ENCODE measurements at places on chromosomes 1 and 21.

DNA sequence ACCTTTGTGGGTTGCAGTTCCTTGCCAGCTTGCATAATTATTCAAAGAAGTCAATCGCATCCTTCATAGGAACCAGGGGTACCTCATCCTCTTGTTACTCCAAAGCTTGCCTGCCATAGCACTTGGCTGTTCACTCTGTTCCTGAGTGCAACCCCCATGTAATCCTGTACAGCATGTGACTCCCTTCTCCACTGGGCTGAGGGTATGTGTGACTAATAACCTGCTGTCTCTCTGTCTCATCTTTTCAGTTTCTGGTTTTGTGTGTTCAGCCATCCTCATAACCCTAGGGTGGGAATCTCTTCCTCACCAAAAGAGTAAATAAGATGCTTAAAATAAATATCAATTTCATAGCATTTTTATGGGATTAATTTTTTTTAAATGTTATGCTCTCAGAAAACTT lies 351.9 kb downstream of the S1PR1 start:
- ATAC-seq: no peak

DNA sequence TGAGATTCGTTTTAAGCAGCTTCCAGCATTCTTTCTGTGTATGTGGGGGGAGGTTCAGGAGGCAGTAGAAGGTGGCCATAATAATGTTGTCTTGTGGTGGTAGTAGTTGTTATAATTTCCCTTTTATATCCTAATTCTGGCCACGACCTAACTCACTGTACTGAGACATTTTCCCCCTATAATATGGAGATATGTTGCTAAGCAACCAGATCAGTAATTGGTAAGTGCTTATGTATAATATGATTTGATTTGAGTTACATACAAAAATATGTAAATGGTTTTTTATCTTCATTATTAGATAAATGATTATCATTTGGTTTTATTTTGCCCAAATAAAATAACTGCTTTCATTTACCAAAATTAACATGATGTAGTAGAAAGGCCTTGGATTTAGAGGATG lies 376.2 kb downstream of the KIF26B start:
- no peak for ATAC-seq

DNA sequence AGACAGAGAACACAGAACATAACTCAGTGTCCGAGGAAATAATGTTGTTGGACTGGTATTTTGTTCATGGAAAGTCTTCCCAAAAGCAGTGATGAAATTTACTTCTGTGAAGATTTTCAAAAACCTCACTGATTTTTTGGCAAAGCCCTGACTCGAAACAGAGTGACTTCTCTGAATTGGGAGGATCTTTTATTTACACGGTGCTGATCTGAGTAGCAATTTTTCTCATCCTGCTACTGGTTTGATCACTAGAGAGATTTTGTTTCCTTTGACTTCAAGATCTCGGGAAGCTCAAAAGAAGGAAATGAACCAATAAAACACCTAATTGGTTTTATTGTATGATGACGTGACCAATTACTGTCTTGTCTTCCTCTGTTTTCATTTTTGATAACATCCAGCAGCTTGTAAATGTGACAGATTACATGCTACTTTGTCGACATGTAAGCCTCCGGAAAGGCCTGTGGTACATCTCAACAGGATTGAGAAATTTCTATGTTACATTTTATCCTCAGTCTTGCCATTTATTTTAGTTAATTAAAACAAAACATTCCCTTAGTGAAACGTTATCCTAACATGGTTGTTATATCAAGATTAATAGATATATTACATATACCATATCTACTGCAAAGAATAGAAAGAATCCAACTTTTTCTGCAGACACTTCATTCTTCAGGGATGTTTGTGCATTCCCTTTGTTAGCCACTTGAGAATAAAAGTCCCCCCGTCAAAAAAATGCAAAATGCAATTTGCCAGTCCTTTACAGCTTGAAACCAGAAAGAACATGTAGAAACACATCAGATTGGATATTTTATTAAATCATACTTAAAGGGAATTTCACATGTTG lies 42.8 kb upstream of the IFI44L start:
- no peak for ATAC-seq

DNA sequence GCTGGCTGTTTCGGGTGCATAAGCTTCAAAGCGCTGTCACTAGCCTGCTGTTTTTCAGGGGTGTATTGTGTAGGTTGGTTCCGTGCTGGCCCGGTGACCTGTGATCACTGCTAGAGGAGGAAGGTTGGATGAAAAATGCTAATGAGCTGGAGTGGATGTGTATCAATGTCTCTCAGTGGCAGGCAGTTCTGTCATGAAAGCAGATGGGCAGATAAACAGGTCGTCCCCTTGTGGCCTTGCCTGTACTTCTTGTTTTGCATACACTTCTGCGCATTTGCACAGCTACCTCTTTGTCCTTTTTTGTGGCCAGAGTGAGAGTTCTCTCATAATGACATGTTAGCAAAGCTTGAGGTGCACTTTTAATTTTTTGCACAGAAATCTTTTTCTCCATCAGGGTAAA lies 2.9 kb downstream of the SELENON start:
- peak; percentile 66 for ATAC-seq

GRCh38 chr1:218123968-218124367 lies 161.1 kb upstream of the RRP15 start:
- ATAC-seq: no peak

- ATAC-seq: no peak
Measured at GRCh38 chr1:223462866-223463404, 69.7 kb downstream of the CCDC185 start.

DNA sequence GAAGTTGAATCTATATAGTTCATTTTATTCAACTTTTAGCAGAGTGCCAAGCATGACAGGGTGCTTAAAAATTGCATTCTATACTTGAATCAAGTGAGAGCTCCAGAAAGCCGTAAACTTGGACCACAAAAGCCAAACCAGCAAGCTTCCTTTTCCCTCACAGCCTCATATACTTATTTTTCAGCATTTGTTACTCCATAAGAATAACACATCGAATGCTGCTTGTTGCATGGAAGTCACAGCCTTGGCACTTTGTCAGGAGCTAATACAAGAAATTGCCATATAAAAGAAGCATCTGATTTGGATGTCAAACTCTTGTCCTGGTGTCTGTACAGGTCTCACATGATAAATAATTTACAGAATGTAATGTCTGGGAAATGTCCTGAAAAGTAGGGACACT lies 87.4 kb downstream of the PLXNA2 start:
- no peak for ATAC-seq

- no peak for ATAC-seq
Measured at GRCh38 chr1:93814795-93815340, 64.1 kb downstream of the DNTTIP2 start.

GRCh38 chr1:213326281-213327016 lies 275.4 kb downstream of the RPS6KC1 start:
- no peak for ATAC-seq

DNA sequence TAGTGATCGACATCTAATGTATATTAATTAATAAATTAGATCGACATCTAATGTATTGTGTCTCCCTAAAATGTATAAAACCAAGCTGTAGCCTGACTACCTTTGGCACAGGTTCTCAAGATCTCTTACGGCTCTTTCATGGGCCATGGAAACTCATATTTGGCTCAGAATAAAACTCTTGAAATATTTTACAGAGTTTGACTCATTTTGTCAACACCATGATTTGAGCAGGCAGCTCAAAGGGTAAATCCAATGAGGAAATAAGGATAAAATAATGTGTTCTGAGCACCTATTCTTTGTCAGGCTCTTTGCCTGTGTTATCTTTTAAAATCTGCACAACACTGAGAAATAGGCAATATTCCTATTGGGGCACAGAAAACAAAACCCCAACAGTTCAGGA lies 223.4 kb upstream of the DUSP10 start:
- ATAC-seq: no peak

DNA sequence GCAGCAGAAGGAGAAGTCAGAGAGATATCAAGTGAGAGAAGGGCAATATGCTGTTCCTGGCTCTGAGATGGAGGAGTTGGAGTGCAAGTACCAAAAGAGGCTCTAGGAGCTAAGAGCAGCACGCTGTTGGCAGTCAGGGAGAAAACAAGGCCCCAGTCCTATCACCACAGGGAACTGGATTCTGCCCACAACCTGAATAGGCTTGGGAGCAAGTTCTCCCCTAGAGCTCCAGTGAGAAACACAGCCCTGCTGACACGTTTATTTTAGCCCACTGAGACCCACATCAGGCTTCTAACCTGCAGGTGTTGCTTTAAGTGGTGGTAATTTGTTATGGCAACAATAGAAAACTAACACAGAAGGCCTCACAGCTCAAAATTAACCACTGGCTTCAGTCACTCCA lies 31.8 kb upstream of the ZNF644 start:
- no peak for ATAC-seq

- ATAC-seq: no peak
Measured at GRCh38 chr1:34884961-34885360, 25.4 kb upstream of the SMIM12 start.

- no peak for ATAC-seq
Measured at GRCh38 chr1:241963722-241964121, 6.2 kb downstream of the BECN2 start.

- no peak for ATAC-seq
Measured at GRCh38 chr21:46160657-46160906, 5.2 kb upstream of the FTCD start.

- no peak for ATAC-seq
Measured at GRCh38 chr1:13619909-13620308, 36.3 kb downstream of the PDPN start.

DNA sequence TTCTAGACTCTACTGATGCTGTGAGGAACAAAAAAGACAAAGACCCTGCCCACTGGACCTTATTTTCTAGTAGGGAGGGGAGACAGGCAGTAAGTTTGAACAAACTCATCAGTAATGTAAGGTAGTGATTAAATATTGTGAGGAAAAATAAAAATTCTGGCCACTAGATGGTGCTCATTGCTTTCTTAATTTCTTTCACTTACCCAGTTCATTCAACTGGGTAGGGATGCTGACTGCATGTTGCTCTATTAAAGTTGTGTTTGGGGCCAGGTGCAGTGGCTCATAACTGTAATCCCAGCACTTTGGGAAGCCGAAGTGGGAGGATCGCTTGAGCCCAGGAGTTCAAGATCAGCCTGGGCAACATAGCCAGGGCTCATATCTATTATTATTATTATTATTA lies 6.3 kb upstream of the KYAT3 start:
- ATAC-seq: peak; percentile 72

GRCh38 chr1:17012775-17013490 lies 1.2 kb upstream of the ATP13A2 start:
- no peak for ATAC-seq

DNA sequence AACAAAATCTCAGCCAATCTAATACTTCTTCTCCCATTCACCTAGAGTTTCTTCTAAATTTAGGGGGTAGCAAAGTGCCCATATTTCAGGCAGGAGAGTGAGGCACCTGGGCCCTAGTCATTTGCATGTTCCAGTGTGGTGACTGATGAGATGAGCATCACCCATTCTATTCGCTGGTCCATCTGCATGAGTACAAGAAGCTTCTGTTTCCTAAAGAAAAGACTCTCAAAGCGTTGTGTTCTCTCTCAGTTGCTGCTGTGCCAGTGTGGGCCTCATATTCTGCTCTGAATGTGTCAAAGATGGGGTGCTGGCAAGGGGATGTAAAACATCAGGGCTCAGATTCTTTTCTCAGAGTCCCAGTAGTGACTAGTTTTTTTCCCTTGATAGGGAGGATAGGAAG lies 16.1 kb upstream of the DPYD start:
- no peak for ATAC-seq

DNA sequence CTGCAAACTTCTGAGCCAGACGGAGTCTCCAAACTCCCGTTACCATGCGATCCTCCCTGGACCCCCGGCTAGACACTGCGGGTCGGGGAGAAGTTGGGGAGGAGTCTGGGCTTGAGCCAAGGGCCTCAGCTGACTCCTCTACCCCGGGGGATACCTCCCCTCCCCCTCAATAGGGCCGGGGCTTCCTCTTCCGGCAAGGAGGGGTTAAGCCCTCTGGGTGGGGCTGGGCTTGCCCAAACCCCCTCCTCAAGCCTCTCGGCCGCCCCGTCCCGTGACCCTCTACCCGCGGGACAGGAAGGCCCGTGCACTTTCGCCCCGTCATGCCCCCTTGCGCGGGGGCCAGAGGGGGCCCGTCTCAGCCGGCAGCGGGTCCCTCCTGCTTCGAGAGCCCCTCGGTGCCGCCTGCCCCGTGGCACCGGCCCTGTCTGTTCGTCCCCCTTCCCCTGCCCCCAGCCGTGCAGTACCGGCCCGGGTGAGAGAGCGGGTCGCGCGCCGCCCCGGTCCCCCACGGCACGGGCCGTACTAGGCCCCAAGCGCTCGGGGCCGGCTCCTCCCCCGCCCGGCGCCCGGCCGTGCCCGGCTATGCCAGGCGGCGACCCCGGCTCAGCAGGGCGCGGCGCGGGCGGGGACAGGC lies 652 bp downstream of the ARL8A start:
- ATAC-seq: peak; percentile 78

DNA sequence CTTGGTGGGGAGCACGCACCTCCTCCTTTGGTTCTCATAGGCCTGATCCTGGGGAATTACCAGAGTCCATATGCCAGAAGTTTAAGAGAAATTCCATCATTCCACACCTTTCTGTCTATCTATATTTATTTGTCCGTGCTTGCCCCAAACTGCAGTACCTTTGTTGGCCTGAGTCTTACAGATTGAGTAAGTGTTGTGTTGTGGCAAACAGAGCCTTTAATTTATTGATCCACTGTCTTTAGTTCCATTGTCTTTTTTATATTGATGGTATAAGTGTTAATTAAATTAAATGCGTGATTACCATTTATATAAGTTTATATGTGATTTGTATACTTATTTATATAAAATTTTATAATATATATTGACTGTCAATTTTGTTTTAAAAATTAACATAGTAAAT lies 4.9 kb downstream of the SH3BGR start:
- no peak for ATAC-seq

DNA sequence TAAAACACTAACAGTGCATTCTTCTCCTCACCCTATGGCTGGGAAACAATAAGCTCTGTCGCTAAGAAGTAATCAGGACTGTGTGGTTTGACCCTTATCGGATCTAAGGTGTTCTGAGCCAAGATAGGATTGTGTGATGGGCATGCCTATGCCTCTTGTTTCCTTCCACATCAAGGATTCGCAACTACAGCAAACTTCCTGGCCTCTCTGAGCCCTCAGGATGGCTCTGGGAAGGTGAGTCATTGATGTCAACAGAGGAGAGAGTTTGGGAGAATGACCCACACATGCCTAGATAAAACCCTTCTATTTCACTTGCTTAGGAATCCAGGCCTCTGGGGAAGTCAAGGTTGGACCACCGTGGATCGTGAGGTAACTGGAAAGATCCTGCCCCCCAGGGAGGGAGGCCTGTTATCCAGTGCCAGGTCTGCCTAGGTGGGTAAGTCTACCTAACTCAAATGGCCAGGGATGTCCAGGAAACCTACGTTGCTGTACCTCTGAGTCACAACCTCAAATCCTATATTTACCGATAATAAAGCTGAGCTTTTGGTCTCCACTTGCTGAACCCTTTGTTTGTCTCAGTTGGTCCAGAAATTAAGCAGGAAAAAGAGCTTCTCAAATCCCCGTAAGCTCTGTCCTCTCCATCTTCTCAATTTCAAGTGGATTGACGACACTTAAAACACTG lies 27.4 kb downstream of the TIAM1 start:
- no peak for ATAC-seq

All from stimulated activated memory B cell treated with anti-CD40 and anti-IgM and Interleukin-4, amounts not matched to agents 10 μg/mL and 1 μg/mL and 100 μg/mL, for 72 hours (primary cell).